ENCODE measurements at places on chromosomes 16 and 17. TPM values are rescaled to one million over a fixed set of nuclear protein-coding genes. Genes with fewer than 3 reads are reported as not detected.

The TSNAXIP1 gene
- total RNA-seq = 0.65 TPM

The TNFRSF17 gene
- not detected for total RNA-seq

The SLC6A2 gene
- total RNA-seq = not detected

The ABCC11 gene
- total RNA-seq = not detected

The HCRT gene
- not detected for total RNA-seq

The KRTAP1-1 gene
- total RNA-seq = not detected

The SPNS3 gene
- total RNA-seq = 1.9 TPM

The NPIPA2 gene
- 6.5 TPM for total RNA-seq

The CD300LB gene
- not detected for total RNA-seq

The HBM gene
- not detected for total RNA-seq

The ARMC7 gene
- total RNA-seq = 12.0 TPM

The LRRC75A gene
- 1.3 TPM for total RNA-seq

The AMZ2 gene
- 75.8 TPM for total RNA-seq

The SMIM5 gene
- 0.38 TPM for total RNA-seq

The TEX19 gene
- total RNA-seq = 0.09 TPM

The PLEKHG4 gene
- total RNA-seq = 43.8 TPM

The SPG7 gene
- 109 TPM for total RNA-seq

The OR2C1 gene
- not detected for total RNA-seq

The OR3A3 gene
- total RNA-seq = not detected

The KRT33B gene
- total RNA-seq = not detected

The MYO15A gene
- total RNA-seq = 0.70 TPM

The TBC1D3H gene
- not detected for total RNA-seq

The KAT2A gene
- 77.4 TPM for total RNA-seq

The C16orf54 gene
- 17.8 TPM for total RNA-seq

The DRC3 gene
- total RNA-seq = not detected

The CDH11 gene
- not detected for total RNA-seq

The HS3ST4 gene
- not detected for total RNA-seq

The ESRP2 gene
- 0.07 TPM for total RNA-seq

The DRC7 gene
- not detected for total RNA-seq

The CCDC40 gene
- total RNA-seq = 0.37 TPM

The CCL7 gene
- not detected for total RNA-seq

The KREMEN2 gene
- total RNA-seq = 0.28 TPM

The MARVELD3 gene
- not detected for total RNA-seq

The ZNF750 gene
- not detected for total RNA-seq

The TMEM219 gene
- total RNA-seq = 43.8 TPM

The OR1F1 gene
- total RNA-seq = not detected

The SETD1A gene
- total RNA-seq = 31.5 TPM

The SPNS2 gene
- 0.17 TPM for total RNA-seq

The PMM2 gene
- 74.1 TPM for total RNA-seq

The CLEC19A gene
- total RNA-seq = not detected

The SOX8 gene
- 0.92 TPM for total RNA-seq

The NPIPA3 gene
- 3.3 TPM for total RNA-seq

The ASB16 gene
- total RNA-seq = 0.09 TPM

The RND2 gene
- 0.07 TPM for total RNA-seq

The SMTNL2 gene
- total RNA-seq = not detected

The SEZ6 gene
- total RNA-seq = not detected

The FBXL16 gene
- total RNA-seq = 6.8 TPM

The FA2H gene
- total RNA-seq = not detected

The ATP2A1 gene
- 2.4 TPM for total RNA-seq

The KLHL10 gene
- total RNA-seq = not detected

The TP53TG3 gene
- total RNA-seq = not detected

The PRR29 gene
- total RNA-seq = 0.47 TPM

The RNF167 gene
- total RNA-seq = 125 TPM

The SCNN1B gene
- total RNA-seq = not detected

The PDILT gene
- not detected for total RNA-seq

The PDXDC1 gene
- 55.6 TPM for total RNA-seq

The ALDH3A2 gene
- 34.3 TPM for total RNA-seq

The NTN1 gene
- 0.43 TPM for total RNA-seq
